ENCODE measurements at places on chromosomes 7 and 10. TPM values are rescaled to one million over a fixed set of nuclear protein-coding genes. Genes with fewer than 3 reads are reported as not detected.

The CYP3A7 gene
- total RNA-seq: not detected

The SCART1 gene
- total RNA-seq: 1.8 TPM

- DNase-seq: no peak
Observed at GRCh38 chr10:78578929-78579328, 489.8 kb upstream of the ZMIZ1 start.

DNA sequence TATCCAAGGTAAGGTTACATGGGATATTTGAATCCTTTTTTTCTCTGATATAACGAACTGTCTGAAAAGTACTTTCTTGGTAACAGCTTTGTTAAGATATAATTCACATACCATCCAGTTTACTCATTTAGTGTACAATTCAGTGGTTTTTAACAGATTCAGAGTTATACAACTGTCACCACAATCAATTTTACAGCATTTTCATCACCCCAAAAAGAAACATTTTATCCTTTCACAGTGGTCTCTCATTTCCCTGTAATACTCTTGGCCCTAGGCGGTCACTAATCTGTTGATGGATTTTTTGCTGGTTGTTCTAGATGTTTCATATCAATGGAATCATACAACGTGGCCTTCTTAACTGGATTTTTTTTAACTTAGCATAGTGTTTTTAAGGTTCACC, 91.6 kb downstream of the GLCCI1 start:
- DNase-seq: no peak

DNA sequence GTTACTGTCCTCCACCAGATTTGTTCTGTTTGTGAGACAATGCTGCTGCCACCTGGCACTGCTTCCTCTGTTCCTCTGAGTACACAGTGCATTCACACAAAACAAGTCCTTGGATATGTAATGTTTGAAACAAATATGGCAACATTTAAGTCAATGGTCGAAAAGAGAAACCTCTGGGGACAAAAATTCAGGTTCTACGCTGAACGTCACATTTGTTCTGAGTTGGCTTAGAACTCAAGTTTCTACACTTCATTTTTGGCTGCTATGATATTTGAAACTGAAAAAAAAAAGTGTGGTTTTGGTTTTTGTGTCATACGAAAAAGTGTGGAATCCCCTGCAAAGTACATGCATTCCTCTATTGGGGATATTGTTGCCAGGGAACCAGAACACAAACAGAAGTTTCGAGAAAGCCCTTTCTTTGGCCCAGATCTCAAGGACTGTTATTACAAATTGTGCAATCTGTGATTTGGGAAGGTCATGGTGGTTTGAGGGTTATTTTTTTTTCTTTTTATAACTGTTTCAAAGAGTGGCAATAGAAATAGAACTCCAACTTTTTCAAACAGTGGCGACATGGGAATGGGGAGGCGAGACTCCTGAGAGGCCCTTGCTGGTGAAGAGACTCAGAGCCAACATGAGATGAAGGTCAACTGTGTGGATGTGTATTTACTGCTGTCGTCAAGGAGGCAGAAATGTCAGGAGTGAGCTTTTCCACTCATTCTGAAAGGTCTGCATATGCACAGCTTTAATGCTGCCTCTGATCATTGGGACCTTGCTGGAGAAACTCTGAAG, 127.5 kb downstream of the CUBN start:
- peak; percentile 71 for DNase-seq

GRCh38 chr7:1593091-1593866, 23.4 kb upstream of the PSMG3 start:
- DNase-seq: no peak

The CAV1 gene
- total RNA-seq: 59.0 TPM

- no peak for DNase-seq
Observed at GRCh38 chr10:75226656-75227055, 9.1 kb downstream of the COMTD1 start.

DNA sequence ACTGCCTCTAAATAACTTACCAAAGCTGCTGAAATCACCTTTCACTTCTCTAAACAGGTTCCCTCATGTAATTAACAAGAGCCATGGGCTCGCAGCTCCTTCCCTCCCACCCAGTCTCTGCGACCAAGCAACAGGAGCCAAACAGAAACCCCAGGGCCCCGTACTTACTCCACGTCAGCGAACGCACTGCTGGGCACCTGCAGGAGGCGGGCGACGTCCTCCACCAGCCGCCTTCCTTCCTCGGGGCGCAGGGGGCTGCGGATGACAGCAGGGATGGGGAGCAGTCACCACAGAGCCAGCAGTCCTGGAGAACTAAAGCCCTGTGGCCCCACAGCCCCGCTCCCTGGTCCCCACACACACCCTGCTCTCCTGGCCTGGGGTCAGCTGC, 477.0 kb downstream of the PTPRN2 start:
- no peak for DNase-seq

- DNase-seq: no peak
Observed at GRCh38 chr7:12637819-12638592, 49.4 kb upstream of the ARL4A start.

- no peak for DNase-seq
Observed at GRCh38 chr10:9833942-9834341, 1183.7 kb upstream of the CELF2 start.
